SK-MEL-5 (cell line): ENCODE measurements at places on chromosomes 5 and 9. TPM values are rescaled to one million over a fixed set of nuclear protein-coding genes. Genes with fewer than 3 reads are reported as not detected.

SKP1 gene
- 311 and 315 TPM in 2 replicates for total RNA-seq

GRCh38 chr9:98324801-98325200 is 69.4 kb upstream of the TBC1D2 start:
- DNase-seq, result no peak

IL5 gene
- total RNA-seq, result not detected in 2 replicates

SLC45A2 gene
- 618 and 641 TPM in 2 replicates for total RNA-seq

CEL gene
- total RNA-seq, result 0.11 TPM in 1 of 2 replicates, not detected in the other

GNA14 gene
- 0.05 and 0.13 TPM in 2 replicates for total RNA-seq

LIFR gene
- 7.1 and 7.5 TPM in 2 replicates for total RNA-seq

DNA sequence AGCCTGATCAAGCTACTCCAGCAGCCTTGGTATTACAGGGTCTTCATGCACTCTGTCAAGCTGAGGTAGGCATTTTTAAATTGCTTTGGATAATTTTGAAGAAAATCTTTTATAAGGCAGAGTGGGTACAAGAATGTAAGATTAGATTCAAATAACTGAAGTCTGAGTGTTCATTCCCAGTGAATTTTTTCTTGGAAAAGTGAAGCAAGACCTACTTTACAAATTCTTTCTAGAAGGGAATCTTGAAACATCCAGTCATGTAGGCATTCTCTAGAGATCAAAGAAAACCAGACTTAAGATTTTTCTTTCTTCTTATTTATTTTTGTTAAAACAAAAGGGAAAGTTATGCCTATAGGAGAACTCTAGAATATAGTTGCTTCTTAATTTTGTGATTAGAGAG is 139.0 kb downstream of the FOCAD start:
- DNase-seq, result no peak

DNA sequence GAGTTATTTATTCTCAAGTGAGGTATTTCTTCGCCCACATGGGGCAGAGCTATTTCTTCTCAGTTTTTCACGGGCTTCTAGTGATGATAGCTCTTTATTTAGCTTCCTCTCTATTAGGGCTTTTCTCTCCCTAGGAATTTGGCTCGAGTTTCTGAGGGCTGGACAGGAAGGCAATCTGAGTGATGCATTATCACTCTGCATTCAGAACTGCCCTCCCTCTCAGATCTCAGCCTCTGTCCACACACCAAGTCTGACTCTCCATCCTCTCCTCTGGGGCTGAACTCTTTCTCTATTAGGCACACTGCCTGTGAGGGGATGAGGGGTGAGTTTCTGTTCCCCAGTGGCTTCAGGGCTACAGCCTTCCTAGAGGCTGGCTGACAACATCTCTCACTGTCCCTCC is 14.9 kb upstream of the SCAMP1 start:
- DNase-seq, result no peak

DNA sequence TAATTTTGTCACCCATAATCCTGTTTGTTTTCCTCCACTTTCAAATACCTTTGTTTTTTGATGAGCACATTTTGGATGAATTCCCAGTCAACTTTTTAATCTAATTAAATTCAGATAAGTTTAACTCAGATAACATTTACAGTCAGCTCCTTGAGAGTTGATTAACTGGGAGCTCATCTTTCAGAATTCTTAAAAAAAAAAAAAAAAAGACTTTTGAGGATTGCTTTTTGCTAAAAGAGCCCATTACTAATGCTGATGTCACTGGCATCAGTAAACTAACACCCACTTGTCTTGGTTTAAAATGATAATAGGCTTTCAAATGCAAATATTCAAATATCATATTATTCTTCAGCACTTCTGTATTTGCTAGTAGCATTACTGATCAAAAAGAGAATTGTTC is 47.1 kb upstream of the NFIB start:
- DNase-seq, result no peak

- DNase-seq, result no peak
Observed at GRCh38 chr5:152290181-152290580, 114.9 kb downstream of the NMUR2 start.

- no peak for DNase-seq
Observed at GRCh38 chr5:129118826-129119225, 24.3 kb downstream of the ISOC1 start.

DNA sequence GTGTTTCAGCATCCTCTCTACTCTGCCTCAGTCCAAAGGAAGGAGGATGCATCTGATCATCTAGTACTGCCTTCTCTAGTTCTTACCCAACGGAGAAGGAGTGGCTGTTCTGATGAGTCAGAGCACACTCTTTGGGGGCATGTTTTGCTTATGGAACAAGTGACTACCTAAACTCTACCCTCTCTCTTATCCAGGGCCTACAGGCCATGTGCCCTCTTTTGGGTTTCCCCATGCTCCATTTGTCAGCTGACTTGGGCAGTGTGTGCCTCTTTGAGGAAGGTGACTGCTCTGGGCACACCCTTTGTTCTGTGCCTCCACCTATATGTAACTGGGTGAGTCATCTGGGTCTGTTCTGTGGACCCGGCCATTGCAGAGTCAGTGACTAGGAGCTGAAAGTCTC is 89.6 kb upstream of the BNC2 start:
- DNase-seq, result no peak

DNA sequence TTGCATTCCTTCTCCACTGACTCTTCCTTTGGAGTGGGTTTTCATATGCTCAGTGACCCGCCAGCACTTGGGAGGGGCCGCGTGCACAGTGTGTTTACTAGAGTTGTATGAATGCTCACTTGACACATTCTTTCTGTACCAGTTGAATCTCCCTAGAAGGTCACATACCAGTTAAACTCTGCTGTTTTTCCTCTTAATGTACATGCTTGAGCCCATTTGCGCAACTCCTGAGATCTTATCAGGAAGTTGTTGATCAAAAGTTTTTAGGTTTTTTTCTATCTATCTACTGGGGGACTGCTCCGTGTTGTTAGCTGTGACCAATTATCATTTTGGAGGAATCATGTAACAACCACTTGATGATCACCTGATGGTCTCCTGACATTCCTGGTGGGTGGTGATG is 392.7 kb downstream of the CDH9 start:
- DNase-seq, result no peak

GRCh38 chr5:28710360-28710759 is 1672.0 kb upstream of the CDH9 start:
- peak; percentile 42 for DNase-seq

GRCh38 chr5:139392678-139393496 is 2.0 kb downstream of the PROB1 start:
- no peak for DNase-seq

AMBP gene
- not detected in 2 replicates for total RNA-seq

DNA sequence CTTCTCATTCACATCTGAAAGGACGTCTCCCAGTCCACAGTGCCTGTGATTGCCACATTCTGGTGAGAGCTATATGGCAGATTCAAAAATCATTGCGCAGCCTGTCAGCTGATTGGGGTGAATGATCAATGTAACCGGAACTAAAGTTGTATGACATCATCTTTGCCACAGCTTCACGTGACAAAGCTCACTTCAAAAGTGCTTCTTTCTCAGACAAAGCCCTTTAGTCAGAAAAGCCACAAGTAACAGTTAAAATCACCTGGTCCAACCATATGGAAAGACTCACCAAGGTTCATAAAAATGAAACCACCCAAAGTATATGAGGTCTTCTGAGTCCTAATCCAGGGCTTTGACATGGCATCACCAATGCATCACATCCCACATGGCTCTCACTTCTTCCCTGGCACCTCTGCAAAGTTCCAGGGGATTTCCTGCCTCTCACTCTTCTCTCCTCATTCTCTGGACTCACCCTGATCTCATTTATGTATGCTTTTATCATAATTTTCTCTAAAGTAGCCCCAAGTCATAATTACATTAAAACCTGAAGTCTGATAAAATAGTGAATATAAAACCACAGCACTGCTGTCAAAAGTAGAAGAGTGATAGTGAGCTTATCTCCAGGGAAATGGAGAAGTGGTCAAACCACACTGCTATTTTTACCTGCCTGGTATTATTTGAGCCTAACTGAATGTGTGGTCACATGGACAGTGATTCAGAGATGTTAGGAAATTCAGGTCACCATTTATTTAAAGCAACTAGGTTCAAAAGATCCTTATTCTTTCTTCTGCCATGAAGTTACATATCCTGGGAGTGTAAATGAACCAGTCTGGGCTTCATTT is 193.1 kb upstream of the PTGER4 start:
- DNase-seq, result peak; percentile 28

PRRT1B gene
- total RNA-seq, result not detected in 2 replicates

DNA sequence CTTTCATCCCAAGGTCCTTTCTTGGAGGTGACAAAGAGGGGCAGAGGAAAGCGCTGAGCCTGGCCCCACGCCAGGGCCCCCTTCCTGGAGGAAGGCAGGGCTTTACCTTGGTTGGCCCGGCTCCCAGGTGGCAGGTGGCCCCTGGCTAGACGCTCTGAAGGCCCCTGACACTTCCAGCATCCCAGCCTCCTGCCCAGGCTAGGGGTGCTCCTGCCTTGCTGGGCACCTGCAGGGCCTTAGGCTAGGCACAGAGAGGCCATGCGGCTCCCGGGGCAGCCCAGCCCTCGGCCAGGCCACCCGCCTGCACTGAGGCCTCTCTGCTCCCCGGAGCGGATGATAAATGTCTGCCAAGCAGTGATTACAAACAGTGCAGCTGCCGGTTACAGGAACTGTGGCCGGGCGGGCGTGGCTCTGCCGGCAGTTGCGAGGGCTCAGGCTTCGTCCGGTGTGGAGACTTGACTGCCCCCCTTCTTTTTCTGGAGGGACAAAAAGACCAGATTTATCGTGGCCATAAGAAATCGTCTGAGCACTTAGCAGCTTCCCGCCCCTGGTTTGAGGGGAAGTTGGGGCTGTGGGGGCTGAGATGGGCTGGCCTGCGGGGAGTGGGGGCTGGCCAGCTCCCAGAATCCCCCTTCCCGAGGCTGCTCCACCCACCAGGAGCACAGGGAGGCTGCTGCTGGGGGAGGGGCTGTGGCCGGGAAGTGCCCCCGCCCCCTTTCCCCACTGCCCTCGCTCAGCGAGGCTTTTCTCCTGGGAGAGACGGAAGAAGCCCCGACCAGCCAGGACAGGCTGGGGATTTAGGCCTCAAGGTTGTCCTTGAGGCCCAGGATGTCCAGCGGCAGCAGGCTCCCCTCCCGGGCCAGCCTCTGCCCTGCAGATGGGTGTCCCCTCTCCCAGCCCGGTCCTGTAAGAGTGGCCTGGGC is 31.6 kb upstream of the UBAC1 start:
- DNase-seq, result peak; percentile 13

DNA sequence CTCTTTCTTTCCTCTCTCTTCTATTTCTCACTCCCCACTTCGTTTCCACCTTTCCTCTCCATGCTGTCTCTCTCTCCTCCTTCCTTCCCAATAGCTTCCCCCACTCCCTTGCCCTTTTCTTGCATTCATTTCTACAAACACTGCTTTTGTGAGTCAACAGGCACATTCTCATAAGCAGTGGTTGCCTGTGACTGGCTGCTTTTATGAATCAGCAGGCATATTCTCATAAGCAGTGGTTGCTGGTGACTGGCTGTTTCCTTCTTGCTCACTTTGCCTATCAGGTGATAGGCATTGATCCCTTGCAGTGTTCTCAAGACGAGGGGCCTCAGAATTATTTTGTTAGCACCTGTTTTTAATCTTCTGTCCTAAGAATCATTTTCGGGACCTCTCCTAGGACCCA is 116.1 kb upstream of the ACTBL2 start:
- peak; percentile 82 for DNase-seq

DDX4 gene
- total RNA-seq, result not detected in 2 replicates

DNA sequence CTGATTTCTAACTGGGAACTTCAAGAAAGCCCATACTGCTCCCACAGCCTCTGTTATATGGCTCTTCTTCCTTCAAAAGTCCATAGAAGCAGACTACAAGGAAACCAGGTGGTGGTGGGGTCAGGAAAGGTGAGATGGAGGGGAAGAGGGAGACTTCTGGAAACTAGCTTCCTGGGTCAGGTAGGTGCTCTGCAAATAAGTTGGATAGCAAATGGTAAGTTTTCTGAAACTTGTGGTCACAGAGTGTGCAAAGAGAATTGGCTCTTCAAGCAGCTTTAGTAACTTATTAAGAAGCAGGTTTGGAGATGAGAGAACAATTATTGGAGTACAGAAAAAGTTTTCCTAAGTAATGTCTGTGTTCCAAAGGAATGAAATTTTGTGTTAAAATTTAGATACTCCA is 316.9 kb downstream of the ADGRV1 start:
- DNase-seq, result no peak

C5orf34 gene
- 13.9 and 14.5 TPM in 2 replicates for total RNA-seq

GRCh38 chr5:8694545-8694944 is 825.6 kb downstream of the MTRR start:
- no peak for DNase-seq

IFNA2 gene
- total RNA-seq, result not detected in 2 replicates

DNA sequence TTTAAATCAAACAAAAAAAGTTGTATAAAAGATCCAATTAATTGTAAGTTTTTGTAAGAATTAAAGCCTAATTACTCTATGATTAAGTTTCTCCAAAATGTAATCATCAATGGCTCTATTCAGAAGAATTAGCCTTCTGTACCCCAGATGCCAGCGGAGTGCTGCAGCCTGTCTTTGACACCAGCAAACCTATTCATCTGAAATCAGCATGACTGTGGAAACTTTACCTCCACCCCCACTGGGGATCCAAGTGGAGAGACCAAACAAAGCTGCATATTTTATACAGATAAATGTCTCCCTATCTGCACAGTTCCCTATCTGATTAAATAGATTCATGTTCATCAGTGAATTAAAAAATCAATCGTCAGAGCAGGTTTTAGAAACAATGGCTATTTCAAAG is 426.8 kb downstream of the KIAA0825 start:
- no peak for DNase-seq

SAXO1 gene
- not detected in 2 replicates for total RNA-seq

GRCh38 chr5:33679791-33680190 is 212.0 kb downstream of the ADAMTS12 start:
- DNase-seq, result no peak

DNA sequence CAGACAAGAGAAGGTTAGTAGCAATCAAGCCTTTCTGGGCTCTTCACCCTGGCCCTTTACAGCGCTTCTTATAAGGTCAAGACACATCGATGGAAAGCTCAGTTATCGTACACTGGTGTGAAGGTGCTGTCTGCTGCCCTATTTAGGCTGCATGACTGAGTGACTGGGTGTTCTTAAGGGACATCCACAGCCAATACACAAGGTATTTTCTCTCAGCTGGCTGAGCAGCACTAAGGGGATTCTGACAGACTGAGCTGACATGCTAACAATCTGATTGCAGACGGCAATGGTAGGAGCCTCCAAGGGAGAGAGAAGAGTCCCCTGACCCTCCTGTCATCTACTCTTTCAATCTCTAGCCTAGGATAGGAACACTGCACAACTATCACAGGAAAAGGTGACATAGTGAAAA is 577.9 kb downstream of the ISL1 start:
- no peak for DNase-seq

SPATA31D4 gene
- not detected in 2 replicates for total RNA-seq

- DNase-seq, result peak; percentile 23
Observed at GRCh38 chr5:43191740-43192557, at the start of gene NIM1K. Gene NIM1K, plus strand, starts transcription at chr5:43192225. Its CDS starts 53,551 bp downstream, at chr5:43245776.

PCDHB16 gene
- 0.55 and 0.75 TPM in 2 replicates for total RNA-seq
